ENCODE measurements at places on chromosomes 12 and 14. TPM values are rescaled to one million over a fixed set of nuclear protein-coding genes. Genes with fewer than 3 reads are reported as not detected.

Gene OASL
- not detected for total RNA-seq

GRCh38 chr12:105937009-105937408, 201.7 kb downstream of the NUAK1 start:
- DNase-seq, result no peak

GRCh38 chr14:102185360-102185759, 45.7 kb downstream of the WDR20 start:
- DNase-seq, result no peak

DNA sequence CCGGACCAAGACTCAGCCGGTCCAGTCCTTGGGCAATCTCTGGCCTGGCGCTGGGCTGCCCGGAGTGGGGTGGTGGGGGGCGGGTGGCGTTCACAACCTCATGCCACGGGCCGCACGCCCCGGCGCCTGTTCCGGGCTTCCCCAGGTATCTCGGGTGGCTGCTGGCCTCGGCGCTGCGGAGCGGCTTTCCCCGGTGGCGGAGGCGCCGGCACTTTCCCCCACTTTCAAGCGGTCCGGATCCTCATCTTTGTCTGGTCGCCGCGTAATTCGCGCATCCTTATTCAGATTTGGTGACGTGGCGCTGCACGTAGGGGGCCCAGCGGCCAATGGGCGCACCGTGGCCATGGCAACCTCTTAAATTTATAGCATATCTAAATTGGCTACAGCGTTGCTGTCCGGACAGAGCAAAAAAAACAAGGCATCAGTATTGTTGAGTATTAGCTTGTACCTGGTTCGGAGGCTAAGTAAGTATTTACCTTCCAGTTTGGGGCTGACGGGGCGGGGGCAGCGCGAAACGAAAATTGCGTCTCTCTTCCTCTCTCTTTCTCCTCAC, at the start of gene LHX5:
Gene LHX5, minus strand, starts transcription at position 253 of the 553 bp plus-strand sequence. CDS start 373 bp downstream, outside the sequence.
- no peak for DNase-seq

GRCh38 chr12:5803532-5803931, 141.5 kb downstream of the ANO2 start:
- no peak for DNase-seq

All from fibroblast of the aortic adventitia (primary cell).